ENCODE measurements at places on chromosomes 13 and 19. TPM values are rescaled to one million over a fixed set of nuclear protein-coding genes. Genes with fewer than 3 reads are reported as not detected.

DNA sequence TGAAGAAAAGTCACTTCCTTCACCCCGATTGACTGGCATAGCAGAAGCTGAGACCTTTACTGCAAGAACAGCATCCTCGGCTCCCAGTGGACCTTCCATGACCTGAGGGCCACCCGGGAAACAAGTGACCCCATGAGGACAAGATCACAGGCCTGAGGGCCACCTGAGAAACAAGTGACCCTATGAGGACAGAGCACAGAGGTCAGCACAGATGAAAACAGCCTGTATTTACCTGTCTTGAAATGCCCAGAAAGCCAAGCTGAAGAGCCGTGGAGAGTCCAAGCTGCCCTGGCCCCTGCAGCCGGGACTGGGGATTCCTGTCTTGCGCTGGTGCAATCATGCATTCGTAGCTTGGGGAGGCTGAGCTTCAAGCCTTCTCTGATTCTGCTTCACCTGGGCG, 114.2 kb upstream of the SPACA7 start:
- peaks cover 66% of the 10 kb centered on the region for H3K27me3 ChIP-seq
- H3K4me1 ChIP-seq = no peaks in the 10 kb centered on the region
- H3K4me3 ChIP-seq = no peak overlapping the region
- H3K36me3 ChIP-seq = no peaks in the 10 kb centered on the region
- no peak for DNase-seq

DNA sequence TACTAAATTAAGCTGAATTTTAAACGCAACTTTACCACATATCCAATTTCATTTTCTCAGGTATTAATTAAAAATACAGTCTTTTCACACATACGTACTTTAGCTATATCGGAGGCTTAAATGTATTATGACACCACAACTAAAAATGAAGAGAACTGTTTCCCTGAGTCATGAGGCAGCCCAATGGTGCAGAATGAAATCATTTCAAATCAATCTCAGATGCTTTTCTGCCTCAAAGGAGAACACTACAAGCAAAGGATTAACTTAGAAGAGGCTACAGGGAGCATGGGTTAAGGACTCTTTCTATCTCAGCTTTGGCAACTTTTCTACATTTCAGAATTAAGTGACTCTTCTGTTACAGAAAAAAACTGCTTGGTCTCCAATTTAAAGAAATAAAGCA, 516.3 kb upstream of the HTR2A start:
- no peak overlapping the region for H3K27ac ChIP-seq
- H3K27me3 ChIP-seq = no peaks in the 10 kb centered on the region
- DNase-seq = no peak
- H3K36me3 ChIP-seq = no peaks in the 10 kb centered on the region
- H3K4me3 ChIP-seq = no peak overlapping the region

DNA sequence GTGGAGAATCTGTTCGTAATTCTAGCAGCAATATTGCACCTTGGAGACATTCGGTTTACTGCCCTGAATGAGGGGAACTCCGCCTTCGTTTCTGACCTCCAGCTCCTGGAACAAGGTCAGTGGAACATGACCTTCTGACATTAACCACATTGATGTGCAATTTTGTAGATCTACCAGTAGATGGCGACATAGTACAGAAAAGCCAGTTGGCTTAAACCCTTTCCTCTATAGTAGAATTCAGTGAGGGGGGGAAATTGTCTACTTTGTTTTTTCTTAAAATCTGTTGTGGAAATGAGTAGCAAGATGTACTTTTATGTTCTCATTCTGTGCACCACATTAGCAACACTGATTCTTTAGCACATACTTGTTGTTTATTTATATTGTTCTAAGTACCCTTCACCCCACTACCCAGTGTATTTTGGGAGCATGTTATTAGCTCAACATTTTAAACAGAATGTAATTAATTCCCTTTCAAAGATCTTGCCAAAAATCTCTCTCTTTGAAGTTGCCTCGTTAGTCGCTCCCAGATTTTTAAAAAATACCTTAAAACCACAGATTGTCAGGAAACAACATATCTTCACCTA, 332.2 kb downstream of the MYO16 start:
- DNase-seq = no peak
- no peak overlapping the region for H3K27ac ChIP-seq
- peaks cover 3% of the 10 kb centered on the region for H3K27me3 ChIP-seq
- no peaks in the 10 kb centered on the region for H3K36me3 ChIP-seq

- no peak overlapping the region for H3K27ac ChIP-seq
- H3K4me1 ChIP-seq = no peaks in the 10 kb centered on the region
- H3K36me3 ChIP-seq = no peaks in the 10 kb centered on the region
- DNase-seq = no peak
- no peaks in the 10 kb centered on the region for H3K27me3 ChIP-seq
- H3K4me3 ChIP-seq = no peak overlapping the region
Observed at GRCh38 chr13:91948736-91949135, 550.3 kb downstream of the GPC5 start.

- no peak overlapping the region for H3K4me3 ChIP-seq
- H3K27me3 ChIP-seq = no peaks in the 10 kb centered on the region
- peak; percentile 58 for DNase-seq
- peaks cover 57% of the 10 kb centered on the region for H3K4me1 ChIP-seq
- peaks cover 44% of the 10 kb centered on the region for H3K36me3 ChIP-seq
Observed at GRCh38 chr13:97344265-97345175, 89.4 kb upstream of the RAP2A start.

DNA sequence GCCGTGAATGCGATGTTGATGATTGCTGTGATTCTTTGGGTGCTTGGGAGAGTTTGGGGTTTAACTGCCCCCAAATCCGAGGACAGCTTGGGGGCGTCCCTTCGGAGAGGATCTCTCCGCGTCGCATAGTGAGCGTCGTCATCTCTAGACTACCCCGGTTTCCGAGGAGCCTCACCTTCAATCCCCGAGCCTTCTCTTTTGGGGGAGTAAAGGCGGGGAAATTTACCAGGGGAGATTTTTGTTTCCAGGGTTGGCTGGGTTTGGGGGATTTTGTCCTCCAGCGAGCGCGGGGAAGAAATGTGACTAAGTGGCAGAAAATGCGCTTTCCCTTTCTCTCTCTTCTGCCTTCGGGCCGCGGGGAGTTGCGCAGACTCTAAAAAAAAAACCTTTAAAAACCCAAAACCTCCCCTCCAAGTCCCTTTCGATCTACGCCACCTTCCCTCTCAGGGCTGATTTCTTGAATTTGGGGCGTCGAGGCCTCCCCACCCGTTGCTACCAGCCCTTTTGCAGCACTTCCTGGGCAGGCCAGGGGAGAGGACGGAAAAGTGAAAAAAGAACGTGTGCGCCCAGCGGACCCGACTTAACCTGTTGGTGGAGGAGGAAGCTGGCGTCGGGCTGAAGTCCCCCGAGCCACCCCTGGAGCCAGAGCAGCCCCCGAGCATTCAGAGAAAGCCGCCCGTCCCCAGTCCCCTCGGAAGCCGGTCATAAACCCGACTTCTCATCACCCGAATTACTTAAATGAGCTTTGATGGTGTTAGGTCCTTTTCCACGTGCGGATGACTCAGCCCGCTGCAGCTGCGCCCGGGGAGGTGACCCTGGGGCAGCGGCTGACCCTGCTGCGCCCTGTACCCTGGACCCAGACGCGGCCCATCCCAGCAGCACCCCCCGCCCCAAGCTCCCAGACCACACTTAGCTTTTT, 17.7 kb downstream of the NFIX start:
- H3K27ac ChIP-seq = peak overlapping the region; percentile 94
- peaks cover 100% of the 10 kb centered on the region for H3K4me1 ChIP-seq
- peak overlapping the region; percentile 59 for H3K4me3 ChIP-seq
- H3K27me3 ChIP-seq = no peaks in the 10 kb centered on the region
- H3K36me3 ChIP-seq = no peaks in the 10 kb centered on the region

DNA sequence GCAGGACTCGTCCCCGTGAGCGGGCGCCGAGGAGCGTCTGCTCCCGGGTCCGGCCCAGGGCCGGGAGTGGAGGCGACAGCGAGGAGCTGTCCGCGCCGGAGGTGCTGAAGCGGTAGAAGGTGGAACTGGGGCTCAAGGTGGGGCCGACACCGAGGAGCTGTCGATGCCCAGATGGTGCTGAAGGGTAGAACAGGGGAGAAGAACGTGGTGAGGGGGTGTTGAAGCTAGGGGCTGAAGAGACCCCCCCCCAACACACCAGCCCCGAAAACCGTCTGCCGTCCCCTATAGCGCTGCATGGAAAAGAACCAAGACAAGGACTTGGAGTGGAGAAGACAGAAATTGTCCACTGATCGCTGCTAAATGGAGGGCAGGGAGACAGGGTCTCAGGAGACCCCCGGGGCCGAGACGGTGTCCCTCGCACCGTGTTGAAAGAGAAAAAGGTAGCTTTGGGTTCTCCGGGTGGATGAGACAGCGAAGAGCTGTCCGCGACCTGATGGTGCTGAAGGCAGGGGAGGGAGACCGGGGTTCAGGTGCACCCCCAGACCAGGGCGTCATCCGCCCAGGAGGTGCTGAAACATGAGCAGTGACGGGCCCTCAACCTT, 7.1 kb upstream of the PDE4C start:
- peaks cover 12% of the 10 kb centered on the region for H3K4me1 ChIP-seq
- peaks cover 88% of the 10 kb centered on the region for H3K27me3 ChIP-seq
- H3K4me3 ChIP-seq = no peak overlapping the region
- DNase-seq = no peak
- no peaks in the 10 kb centered on the region for H3K36me3 ChIP-seq
- H3K27ac ChIP-seq = no peak overlapping the region

DNA sequence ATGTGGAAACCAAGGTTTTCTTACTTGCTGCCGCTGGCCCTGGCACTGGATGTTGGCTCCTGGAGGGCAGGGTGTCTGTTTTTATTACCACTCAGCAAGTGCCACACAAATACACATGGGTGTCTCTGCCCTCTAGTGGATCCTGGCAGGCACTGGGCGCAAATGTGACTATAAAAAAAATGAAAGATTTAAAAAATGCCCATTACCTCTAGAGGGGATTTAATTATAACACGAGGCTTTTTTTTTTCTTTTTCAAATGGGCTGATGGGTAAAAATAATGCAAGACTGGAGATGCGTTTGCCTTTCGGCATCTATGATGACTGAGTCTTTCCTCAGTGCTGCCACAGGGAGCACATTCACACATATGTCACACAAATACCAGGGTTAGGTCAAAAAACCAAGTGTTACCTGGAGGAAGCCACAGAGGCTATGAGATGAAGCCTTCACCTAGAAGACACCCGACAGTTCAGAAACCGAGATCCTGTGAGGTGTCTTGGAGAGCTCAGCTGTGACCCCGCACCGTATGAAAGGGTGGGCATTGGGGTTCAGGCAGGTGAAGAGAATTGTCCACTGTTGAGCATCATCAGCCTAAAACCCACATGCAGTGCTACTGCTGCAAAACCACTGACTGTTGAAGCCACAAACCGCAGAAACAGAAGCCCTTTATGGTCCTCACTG, 25.7 kb downstream of the CHAMP1 start:
- H3K27me3 ChIP-seq = no peaks in the 10 kb centered on the region
- H3K4me3 ChIP-seq = no peak overlapping the region
- H3K36me3 ChIP-seq = no peaks in the 10 kb centered on the region
- H3K27ac ChIP-seq = no peak overlapping the region

- H3K4me3 ChIP-seq = no peak overlapping the region
- H3K27me3 ChIP-seq = peaks cover 90% of the 10 kb centered on the region
- no peaks in the 10 kb centered on the region for H3K36me3 ChIP-seq
- no peaks in the 10 kb centered on the region for H3K4me1 ChIP-seq
Observed at GRCh38 chr19:29079356-29080032, 133.5 kb downstream of the UQCRFS1 start.

DNA sequence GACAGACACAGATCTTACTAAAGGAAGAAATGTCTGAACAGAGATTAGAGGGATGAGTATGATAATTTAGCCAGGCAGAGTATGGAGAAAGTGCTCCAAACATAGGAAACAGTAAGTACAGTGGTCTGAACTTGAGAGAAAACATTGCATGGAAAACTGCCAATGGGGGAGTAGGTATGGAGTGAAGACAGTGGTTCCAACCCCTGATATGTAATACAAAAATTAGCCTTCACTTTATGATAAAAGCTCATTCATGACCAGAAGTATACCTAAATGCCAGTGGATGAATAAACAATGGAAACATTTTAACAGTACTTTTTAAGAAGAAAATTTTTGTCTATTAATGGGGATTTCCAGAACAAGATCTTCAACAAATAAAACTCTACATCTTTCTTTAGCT, 334.0 kb downstream of the DIAPH3 start:
- no peaks in the 10 kb centered on the region for H3K27me3 ChIP-seq
- no peak overlapping the region for H3K27ac ChIP-seq
- no peaks in the 10 kb centered on the region for H3K36me3 ChIP-seq
- no peaks in the 10 kb centered on the region for H3K4me1 ChIP-seq
- no peak overlapping the region for H3K4me3 ChIP-seq
- no peak for DNase-seq

DNA sequence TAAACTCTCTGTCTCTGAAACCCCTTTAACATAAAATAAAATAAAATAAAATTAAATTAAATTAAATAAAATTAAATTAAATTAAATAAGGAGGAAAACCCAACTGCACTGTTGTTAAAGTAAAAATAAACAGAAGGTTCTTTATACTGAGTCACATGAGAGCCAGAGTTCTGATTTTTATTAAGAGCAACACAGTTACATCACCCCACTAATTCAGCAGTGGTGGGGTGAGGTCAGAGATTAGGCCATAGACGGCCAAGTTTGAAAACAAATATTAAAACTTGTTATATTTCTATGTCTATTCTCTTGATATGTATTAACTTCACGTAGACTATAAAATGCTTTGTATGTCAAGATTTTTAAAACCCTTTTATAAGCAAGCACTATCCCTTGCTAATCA, 59.5 kb downstream of the MYCBP2 start:
- peaks cover 67% of the 10 kb centered on the region for H3K36me3 ChIP-seq
- DNase-seq = no peak
- no peak overlapping the region for H3K27ac ChIP-seq
- no peak overlapping the region for H3K4me3 ChIP-seq

DNA sequence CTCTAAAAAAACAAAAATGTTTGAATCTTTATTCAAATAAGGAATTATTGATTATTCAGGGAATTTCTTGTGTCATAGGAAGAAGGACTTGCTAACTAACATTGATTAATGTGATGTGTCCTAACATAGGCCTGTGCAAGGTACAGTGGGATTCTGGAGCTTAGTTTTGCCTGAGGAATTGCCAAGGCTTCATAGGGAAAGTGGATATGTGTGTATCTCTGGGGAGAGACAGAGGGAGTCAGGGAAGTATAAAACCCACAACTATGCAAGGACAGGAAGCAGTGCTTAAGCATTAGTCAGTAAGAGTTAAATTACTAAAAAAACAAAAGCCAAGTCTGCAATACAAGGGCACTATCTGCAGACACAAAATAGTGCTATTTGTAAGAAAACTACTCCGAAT, 59.6 kb downstream of the WDFY2 start:
- H3K27me3 ChIP-seq = no peaks in the 10 kb centered on the region
- H3K36me3 ChIP-seq = no peaks in the 10 kb centered on the region
- no peak overlapping the region for H3K27ac ChIP-seq
- H3K4me1 ChIP-seq = peaks cover 55% of the 10 kb centered on the region
- DNase-seq = no peak

Gene SNRPD2
- total RNA-seq = 249 TPM

Gene ZNF699
- 3.9 TPM for total RNA-seq

Gene ZNF682
- 6.4 TPM for total RNA-seq

Gene TNFRSF19
- 25.9 TPM for total RNA-seq

Gene CYP2S1
- 0.44 TPM for total RNA-seq

Gene SLC15A1
- not detected for total RNA-seq

Gene EBI3
- 0.49 TPM for total RNA-seq

Gene MUC16
- not detected for total RNA-seq

Gene ACP5
- total RNA-seq = 3.1 TPM

Gene USHBP1
- total RNA-seq = 7.0 TPM

Measured in left ventricle myocardium inferior (tissue), 1 donor.